ENCODE measurements at places on chromosomes 5 and 9.
A peak's percentile ranks its signal among the peaks of the same experiment; 100 is the strongest.

DNA sequence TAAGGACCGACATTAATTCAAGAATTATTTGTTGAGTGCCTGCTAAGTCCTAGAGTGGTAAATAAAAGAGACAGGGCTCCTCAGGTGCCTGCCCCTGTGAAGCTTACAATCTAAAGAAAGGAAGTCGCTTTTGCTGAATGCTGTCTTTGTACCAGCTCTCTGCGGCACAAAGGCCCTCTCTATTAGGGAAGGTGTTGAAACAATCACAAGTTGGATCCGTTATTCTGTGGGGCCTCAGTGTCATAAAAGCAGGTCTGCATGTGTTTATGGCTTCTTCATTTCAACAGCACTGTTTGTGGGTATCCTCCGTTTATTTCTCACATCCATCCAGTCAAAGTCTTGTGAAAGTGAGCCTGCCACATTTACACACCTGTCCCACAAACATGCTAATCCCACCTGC, 7.0 kb upstream of the MVB12B start:
- no peak for DNase-seq

DNA sequence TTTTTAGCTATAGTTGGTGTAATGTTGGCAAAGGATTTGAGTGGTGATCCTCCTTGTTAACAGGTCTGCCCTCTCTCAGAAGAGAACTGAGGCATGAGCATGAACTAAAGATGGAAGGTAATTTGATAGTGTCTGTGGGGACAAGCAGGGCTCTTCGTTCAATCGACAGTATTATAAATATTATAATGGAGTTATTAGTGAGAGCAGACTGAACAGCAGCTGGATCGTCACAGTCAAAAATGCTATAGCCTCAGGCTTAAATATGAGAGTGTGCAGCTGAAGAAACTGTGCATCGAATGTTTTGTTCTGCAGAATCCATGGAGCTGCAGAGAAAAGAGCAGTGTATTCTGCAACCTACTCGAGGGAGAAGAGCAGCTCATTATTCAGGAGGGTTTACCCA, 757.3 kb downstream of the DNAH5 start:
- DNase-seq, result no peak

- DNase-seq, result no peak
Measured at GRCh38 chr9:105930011-105930627, 235.8 kb downstream of the TMEM38B start.

- no peak for DNase-seq
Measured at GRCh38 chr9:78923966-78924659, 627.2 kb downstream of the PSAT1 start.

GRCh38 chr9:127521919-127522304, 70.6 kb downstream of the LRSAM1 start:
- DNase-seq, result no peak

- DNase-seq, result no peak
Measured at GRCh38 chr9:137497921-137498719, 39.0 kb upstream of the NSMF start.

DNA sequence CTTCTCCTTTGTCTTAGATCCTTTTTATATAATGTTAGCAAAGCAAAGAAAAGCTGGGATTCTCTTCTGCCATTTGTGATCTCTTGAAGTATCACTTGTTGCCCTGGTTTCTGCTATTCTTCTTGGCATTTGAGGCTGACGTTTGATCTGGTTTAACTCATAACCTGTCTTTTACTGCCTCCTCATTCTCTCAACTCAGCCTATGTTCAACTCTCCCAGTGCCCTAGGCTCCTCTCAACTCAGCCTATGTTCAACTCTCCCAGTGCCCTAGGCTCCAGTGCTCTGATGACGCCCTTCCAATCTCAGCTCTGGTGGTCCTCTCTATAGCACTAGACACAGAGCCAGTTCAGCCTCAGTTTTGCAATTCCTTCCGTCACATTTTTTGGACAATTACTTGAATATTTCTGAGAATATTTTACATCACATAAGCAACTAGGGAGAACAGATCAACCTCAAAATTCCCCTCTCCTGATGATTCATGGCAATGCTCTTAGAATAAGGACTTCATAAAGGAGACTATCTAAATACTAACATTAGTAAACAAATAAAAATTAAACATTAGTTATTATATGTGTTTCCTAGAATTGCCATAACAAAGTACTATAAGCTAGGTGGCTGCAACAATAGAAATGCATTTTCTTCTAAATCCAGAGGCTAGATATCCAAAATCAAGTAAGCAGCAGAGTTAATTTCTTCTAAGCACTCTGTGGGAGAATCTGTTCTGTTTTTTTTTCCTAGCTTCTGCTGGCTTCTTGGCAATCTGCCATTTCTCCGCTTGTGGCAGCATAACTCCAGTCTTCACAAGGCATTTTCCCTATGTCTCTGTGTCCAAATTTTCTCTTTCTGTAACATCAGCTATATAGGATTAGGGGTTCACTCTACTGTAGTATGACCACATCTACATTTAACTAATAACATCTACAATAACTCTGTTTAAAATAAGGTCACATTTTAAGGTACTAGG, 662.1 kb upstream of the FTMT start:
- no peak for DNase-seq

- DNase-seq, result no peak
Measured at GRCh38 chr5:137731176-137731575, 4.7 kb downstream of the KLHL3 start.

GRCh38 chr5:40680741-40681362, 1.1 kb downstream of the PTGER4 start:
- no peak for DNase-seq

GRCh38 chr5:81980598-81981260, 8.9 kb downstream of the ATG10 start:
- no peak for DNase-seq

GRCh38 chr5:72618708-72619107, 111.5 kb upstream of the ZNF366 start:
- no peak for DNase-seq

GRCh38 chr5:31867219-31867618, 228.3 kb downstream of the PDZD2 start:
- no peak for DNase-seq

GRCh38 chr5:168528521-168529373, at the start of gene FBLL1:
TSS of gene FBLL1 (plus strand) at chr5:168529305. CDS start at chr5:168529505, 200 bp downstream.
- DNase-seq, result peak; percentile 6

DNA sequence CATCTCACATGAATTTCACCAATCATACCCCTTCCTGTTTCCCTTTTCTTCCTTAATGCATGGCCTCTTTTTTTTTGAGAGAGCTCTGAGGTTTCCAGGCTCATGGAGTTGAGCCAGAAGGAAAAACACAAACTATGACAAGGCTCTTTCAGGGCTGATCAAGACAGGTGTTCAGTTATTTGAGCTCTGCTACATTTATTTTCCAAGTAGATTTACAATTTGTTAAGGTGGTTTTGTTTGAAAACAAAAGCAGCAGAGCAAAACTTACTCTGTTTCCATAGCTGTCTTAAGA, 62.4 kb upstream of the IL7R start:
- no peak for DNase-seq

- DNase-seq, result peak; percentile 83
Measured at GRCh38 chr5:61658592-61659008, 326.5 kb downstream of the ZSWIM6 start.

DNA sequence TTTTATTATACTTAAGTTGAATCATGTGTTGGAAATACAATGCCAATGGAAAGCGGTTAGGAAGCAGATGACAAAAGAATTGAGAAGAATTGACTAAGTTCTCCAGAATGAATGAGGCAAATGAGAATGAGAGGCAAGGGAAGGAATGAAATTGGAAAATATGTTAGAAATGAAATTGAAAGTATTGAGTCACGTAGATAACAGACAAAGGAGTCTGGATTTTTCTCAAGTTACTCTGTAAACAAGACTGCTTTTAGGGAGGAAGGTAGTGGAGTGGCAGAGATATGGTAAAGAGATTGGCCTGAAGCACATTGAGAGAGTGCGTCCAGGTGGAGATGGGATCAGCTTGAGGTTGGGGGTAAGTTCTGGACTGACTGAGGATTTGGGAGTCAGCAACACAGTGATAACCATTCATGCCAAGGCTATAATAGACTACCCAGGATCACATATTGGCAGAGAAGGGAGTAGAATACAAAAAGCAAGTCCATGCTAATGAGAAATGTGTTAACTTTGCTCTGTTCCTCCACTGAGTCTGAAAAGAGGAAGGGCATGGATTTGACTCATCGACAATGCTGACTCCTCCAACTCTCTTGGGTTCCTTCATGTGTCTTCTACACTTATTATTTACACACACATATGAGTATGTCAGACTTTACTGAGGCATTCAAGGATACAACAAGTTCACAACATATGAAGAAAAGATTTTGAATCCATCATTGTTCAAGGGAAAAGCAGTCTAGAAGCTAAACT, 814.2 kb upstream of the ZNF608 start:
- no peak for DNase-seq

- DNase-seq, result no peak
Measured at GRCh38 chr9:3433066-3433465, 92.7 kb downstream of the RFX3 start.
